ENCODE measurements at places on chromosomes 4 and X.
A peak's percentile ranks its signal among the peaks of the same experiment; 100 is the strongest.

GRCh38 chr4:53997898-53998297 is 66.5 kb downstream of the CHIC2 start:
- no peak for DNase-seq

DNA sequence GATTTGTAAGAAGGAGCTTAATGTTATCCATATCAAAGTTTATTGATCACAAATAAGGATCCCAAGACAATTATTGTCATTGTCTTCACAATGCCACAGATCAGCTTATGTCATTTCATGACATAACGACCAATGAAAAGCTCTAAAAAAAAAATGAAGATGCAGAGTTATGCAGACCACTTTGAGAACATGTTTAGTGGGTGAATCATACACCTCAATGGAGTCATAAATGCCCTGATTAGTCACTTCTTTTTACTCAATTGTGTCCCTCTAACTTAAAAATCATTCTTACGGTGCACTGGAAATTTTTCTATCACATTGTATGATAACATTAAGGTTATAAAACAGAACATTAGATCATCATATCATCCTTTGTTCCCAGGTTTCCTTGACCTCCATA is 87.6 kb upstream of the GABRG1 start:
- DNase-seq = no peak

GRCh38 chr4:53366301-53366716 is 448 bp upstream of the SCFD2 start:
- no peak for DNase-seq

DNA sequence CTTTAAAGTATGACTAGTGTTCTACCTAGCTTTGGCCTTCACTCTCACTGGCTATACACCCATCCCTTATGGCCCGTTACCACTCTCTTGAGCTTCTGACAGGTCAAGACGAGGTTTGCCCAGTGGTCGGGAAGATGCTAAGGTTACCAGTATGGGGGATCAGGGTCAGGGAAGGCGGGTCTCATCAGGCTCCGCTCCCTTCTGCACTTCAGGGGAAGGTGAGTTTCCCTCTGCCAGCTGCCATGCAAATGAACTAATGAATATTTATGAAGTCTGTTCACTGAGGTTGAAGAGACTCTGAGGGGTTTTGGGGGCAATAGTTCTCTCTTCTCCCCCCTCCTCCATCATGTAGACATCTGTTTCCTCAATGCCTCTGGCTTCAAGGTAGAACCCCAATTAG is 6.6 kb downstream of the EFNB1 start:
- DNase-seq = no peak

DNA sequence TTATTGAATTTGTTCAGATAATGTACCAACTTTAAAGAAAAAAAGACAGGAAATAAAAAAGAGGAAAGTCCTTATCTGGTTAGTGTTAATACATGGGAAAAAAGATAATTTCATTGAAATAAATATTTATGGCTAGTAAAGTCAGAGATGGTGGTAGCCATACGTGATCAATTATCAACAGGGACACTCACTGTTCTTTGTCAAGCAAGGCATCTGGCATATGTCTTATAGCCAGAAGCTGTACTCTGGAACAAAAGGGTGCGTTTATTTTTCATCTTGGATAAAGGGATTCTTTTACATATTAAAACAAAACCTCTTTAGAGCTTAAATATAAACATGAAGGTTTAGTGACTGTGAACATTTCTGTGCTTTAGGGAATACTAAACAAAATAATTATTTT is 26.7 kb downstream of the HDX start:
- no peak for DNase-seq

- DNase-seq = no peak
Observed at GRCh38 chrX:46648660-46649059, 75.1 kb downstream of the CHST7 start.

- peak; percentile 91 for DNase-seq
Observed at GRCh38 chrX:69025802-69026301, 139.4 kb downstream of the PJA1 start.

DNA sequence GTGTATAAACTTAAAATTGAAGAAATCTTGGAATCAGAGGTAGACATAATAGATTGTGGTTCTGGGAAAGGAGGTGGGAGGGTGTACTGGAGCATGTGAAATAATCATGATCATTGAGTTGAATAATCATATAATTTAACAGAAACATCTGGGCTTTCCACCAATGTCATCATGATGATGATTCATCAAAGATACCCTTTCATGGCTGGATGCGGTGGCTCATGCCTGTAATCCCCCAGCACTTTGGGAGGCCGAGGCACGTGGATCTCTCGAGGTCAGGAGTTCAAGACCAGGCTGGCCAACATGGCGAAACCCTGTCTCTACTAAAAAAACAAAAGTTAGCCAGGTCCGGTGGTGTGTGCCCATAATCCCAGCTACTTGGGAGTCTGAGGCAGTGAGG is 6.7 kb upstream of the RUFY3 start:
- DNase-seq = peak; percentile 6

DNA sequence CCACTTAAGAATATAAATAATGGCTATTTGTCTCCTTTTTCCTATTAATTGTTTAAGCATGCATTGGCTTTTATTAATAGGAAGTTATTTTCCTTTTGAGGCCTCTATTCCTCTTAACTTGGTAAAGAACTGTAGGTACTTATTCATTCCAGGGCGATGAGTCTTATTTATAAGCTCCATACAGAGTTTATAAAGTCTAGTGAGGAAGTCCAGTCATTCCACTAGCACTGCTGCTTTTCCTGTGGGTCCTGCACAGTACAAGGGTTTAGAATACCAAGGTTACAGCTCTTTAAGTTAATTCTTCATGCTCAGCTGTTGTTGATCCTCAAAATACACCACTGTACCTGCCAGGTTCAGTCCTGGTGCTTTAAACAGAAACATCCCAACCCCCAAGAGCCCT is 28.5 kb upstream of the WNK3 start:
- no peak for DNase-seq

DNA sequence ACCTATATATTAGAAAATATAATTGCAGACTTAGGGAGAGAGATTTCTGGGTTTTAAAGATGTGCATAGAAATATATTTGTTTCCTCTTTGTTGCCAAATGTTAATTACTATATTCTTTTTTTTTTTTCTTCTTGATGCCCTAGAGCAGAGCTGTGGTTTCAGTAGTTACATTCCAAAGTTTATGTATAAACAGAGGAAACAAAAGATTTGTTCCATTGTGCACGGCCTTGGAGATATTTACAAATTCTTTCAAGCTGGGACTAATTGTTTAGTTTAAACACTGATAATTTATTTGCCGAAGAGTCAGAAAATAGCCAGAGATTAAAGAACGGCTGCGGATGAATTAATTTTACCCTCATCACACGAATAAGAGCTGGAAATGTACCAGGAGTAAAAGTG is 85.1 kb downstream of the USP46 start:
- DNase-seq = no peak

GRCh38 chr4:25215511-25215910 is 18.3 kb upstream of the PI4K2B start:
- DNase-seq = no peak

DNA sequence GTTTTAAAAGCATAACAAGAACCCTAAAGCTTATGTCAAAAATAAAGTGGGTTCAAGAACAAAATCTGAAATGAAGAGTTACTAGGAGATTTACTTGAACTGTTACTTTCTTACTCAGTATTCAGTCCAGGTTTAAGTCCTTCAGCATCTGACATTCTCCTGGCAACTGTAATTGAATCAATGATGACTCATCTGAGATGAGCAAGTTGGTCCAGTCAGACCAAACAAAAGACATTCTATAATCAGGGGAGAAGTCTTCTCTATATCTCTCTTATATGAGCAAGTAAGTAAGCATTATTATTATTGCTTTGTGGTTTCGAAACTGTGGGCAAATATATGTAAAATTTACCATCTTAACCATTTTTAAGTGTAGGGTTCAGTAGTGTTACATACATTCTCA is 34.6 kb downstream of the MAP9 start:
- no peak for DNase-seq

DNA sequence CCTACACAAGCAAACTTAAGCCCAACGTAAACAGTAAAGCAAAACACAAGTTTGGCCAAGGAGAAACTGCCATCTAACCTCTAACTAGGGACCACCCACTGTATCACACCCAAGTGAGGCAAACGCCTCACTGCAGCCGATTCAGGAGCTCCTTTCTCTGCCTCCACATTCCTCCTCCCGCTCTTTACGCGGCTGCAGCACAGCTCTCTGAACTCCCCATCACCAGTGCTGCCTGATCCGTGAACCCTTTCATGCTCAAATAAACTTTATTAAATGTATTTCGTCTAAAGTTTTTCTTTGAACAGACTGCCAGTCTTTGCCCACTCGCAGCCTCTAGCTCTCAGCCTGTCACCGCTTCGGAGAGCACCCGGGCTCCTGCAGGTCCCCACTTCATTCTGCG is 6.5 kb downstream of the PNMA6E start:
- DNase-seq = no peak

DNA sequence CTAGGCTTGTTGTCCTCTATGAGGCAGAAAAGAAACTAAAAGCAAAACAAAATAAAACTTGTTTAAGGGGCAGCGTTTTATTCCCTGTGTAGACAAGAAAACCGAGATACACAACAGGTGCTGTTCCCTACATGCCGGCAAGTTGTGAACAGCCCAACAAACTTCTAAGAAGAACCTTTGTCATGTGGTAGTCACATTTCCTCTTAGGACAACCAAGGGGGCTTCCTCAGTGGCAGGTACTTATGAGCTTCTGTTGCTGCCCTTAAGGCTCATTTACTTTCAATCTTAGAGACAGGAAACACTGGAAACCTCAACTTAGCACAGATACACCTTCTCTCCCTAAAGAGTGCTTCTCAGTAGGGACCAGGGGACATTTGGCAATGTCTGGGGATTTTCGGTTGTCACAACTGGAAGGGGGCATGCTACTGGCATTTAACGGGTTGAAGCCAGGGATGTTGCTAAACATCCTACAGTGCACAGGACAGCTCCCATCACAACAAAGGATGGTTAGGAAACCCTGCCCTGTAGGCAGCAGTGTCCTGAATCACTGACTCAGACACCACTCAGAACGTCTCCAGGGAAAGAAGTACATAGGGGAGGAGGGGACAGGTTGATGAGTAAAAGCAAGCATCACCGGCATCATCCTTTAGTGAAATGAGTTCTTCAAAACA is 111.0 kb downstream of the ASB9 start:
- DNase-seq = no peak

- DNase-seq = no peak
Observed at GRCh38 chrX:110600745-110601310, 194.8 kb downstream of the CHRDL1 start.

- DNase-seq = no peak
Observed at GRCh38 chr4:136748773-136749172, 783.5 kb downstream of the PCDH18 start.

DNA sequence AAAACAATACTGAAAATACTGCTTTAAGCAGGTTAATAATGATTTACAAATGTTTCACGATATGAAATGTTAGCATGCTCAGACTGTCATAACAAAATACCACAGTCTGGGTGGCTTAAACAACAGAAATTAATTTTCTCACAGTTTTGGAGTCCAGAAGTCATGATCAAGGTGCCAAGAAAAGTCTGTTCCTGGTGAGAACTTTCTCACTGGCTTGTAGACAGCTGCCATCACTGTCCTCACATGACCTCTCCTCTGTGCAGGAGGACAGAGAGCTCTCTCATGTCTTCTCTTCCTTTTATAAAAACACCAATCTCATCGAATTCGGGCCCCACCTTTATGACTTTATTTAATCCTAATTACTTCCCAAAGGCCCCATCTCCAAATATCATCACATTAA is 426.7 kb downstream of the KLHL13 start:
- no peak for DNase-seq

GRCh38 chrX:119989905-119990555 is 46.5 kb upstream of the NKAP start:
- no peak for DNase-seq

DNA sequence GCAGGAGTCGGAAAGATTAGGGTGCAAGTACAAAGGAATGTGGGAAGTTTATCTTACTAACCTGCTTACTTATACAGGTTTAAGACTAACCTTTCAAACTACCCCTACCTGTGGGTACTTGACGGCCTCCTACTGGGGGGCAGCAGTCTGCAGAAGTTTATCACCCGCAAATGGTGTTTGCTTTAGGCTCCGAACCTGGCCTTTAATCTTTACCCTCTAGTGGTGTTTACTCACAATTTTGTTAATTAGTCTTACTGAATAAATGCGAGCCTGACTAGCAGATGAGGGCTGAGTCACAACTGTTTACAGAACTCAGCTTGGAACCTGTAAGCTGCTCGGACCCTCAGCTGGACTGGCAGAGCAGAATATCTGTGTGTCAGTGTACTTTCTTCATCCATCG is 204.2 kb upstream of the GPRIN3 start:
- no peak for DNase-seq

GRCh38 chr4:5575941-5576340 is 132.4 kb downstream of the EVC2 start:
- no peak for DNase-seq

DNA sequence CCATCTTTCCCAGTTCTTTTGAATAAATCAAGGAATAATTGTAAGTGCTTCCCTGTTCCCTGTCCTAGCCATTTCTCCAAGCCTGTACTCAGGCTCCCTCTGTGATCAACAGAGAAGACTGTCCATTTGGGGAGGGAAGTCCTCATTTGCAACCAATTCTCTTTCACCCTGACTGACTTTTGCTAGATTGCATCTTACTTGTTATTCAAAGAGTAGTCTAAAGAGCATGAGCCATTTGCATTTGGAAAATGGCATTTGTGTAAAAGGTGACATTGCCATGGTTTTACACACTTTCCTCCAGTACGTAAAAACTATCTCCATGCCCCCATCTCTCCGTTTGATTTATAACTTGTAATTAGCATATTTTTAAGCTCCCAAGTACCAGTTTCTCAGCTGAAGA is 110.6 kb downstream of the MBNL3 start:
- DNase-seq = no peak

GRCh38 chr4:106694232-106694631 is 325.7 kb upstream of the GIMD1 start:
- no peak for DNase-seq

DNA sequence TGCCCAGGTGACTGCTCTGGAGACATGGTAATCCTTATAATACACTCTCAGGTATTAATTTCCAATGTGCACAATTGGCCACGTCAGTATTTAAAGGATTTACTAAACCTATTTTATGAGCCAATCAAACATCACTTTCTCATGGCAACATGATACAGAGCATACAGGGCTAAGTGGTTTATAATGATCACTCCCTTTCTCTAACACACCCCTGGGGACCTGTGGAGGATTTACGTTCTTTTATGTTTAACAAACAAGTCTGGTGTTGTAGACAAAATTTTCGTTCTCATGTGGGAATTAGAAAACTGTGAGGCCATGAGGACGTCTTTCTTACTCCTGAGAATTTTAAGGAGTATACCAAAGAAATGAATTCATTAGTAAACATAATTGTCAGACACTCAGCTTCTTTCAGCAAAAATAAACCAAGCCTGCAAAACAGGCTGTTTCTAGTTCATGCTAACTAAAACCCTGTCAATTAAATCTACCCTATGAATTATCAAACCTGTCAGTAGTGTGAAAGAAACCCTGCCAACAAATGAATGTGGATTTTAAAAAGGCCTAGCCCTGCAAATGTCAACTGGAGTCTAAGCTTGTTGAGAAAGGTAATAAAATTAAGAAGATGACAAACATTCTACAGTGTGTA is 155.8 kb downstream of the PDGFC start:
- no peak for DNase-seq
